ENCODE measurements at places on chromosomes 1 and 21. TPM values are rescaled to one million over a fixed set of nuclear protein-coding genes. Genes with fewer than 3 reads are reported as not detected.

The PRKCZ gene
- 20.8 TPM for total RNA-seq

The BEND5 gene
- 3.9 TPM for total RNA-seq

The ASCL5 gene
- not detected for total RNA-seq

The CDCA8 gene
- 0.32 TPM for total RNA-seq

The PHACTR4 gene
- 17.9 TPM for total RNA-seq

The SMCP gene
- total RNA-seq, result not detected

The TMEM61 gene
- total RNA-seq, result 0.30 TPM

The CCDC24 gene
- total RNA-seq, result 1.0 TPM

The HRNR gene
- not detected for total RNA-seq

The DENND1B gene
- 26.1 TPM for total RNA-seq

The TMEM240 gene
- total RNA-seq, result 8.9 TPM

The AKR1A1 gene
- 43.2 TPM for total RNA-seq

The LCE2C gene
- total RNA-seq, result not detected

The REN gene
- not detected for total RNA-seq

The G0S2 gene
- total RNA-seq, result 594 TPM

All from left ventricle myocardium superior (tissue), 1 donor.